Epithelial cell of proximal tubule (primary cell): ENCODE measurements at places on chromosomes 5 and 9. TPM values are rescaled to one million over a fixed set of nuclear protein-coding genes. Genes with fewer than 3 reads are reported as not detected.

DNA sequence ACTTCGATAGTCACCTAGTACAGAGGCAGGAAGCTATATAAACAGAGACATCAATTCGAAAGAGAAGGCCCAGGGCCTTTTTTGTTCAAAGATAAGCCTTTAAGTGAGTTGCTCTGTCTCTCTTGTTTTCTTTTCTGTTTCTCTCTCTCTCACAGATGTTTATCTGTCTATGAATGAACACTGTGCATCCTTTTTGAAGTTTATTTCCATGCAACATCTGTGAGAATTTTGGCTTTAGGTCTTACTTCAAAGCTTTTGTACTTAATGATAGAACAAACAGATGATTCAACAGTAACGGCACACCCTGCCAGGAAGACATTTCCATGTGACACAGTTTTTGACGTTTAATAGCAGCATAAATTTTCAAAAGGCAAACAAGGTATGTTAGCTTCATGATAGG lies 1413.1 kb upstream of the CDH6 start:
- no peak for DNase-seq

DNA sequence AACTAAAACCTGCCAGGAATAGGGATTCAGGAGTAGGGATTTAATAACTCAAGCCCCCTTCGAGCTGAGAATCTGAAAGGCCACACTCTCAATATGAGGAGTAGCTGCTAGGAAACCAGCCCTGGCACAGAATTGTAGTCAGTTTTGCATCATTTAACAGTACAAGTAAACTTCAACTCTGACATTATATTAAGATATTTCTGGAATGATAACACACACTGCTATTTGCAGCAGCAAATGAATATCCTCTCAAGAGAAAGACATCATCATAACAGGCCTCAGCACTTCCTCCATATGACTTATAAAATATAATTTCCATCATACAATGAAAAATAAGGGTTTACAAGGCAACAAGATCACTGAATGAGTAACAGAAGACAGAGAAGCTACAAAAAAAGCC lies 138.2 kb upstream of the RFX3 start:
- no peak for DNase-seq

Gene FGF10
- total RNA-seq, result not detected in 2 replicates

Gene SLC4A9
- not detected in 2 replicates for total RNA-seq

Gene CSF2
- total RNA-seq, result 13.2 and 19.6 TPM in 2 replicates

GRCh38 chr5:77864997-77865396 lies 88.9 kb upstream of the TBCA start:
- no peak for DNase-seq

GRCh38 chr9:15529566-15530324 lies 19.0 kb upstream of the PSIP1 start:
- no peak for DNase-seq

Gene GABRA6
- not detected in 2 replicates for total RNA-seq

GRCh38 chr9:109912082-109912582 lies 132.1 kb downstream of the PALM2AKAP2 start:
- no peak for DNase-seq

Gene TRIM14
- total RNA-seq, result 8.1 and 9.5 TPM in 2 replicates

DNA sequence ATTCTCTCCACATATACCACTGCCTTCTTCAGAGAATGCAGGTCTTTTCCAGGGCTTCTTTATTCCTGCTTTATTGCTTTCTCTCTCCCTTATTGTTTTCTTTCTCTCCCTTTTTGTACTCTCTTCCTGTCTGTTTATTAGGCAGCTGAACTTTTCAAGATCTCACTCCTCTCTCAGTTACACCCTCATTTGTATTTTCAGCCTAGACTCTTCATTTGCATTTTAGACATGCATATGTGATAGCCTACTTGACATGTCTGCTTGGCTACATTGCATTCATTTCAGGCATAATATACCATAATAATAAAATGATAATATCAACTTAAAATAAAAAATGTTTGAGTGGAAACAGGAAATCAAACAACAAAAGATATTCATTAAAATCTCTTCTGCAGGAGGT lies 377.9 kb upstream of the TNC start:
- no peak for DNase-seq

GRCh38 chr5:36392818-36393217 lies 91.1 kb upstream of the RANBP3L start:
- no peak for DNase-seq
